ENCODE measurements at places on chromosomes 12 and 14.
A peak's percentile ranks its signal among the peaks of the same experiment; 100 is the strongest.

DNA sequence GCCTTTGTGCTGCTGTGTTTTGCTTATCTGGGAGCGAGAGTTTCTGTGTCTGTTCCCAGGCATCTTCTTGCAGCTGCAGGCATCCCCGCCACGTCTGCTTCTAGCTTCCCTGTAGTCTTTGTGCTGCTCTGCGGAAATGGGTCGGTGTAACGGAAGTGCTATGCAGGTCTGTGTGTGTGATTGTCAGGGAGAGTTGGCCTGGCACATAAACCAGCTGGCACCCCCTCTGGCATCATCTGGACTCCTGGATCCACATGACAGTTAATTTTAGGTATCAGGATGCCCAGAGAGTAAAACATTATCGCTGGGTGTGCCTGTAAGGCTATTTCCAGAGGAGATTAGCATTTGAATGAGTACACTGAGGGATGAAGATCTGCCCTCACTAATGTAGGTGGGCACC, 9.4 kb upstream of the OASL start:
- DNase-seq: no peak

DNA sequence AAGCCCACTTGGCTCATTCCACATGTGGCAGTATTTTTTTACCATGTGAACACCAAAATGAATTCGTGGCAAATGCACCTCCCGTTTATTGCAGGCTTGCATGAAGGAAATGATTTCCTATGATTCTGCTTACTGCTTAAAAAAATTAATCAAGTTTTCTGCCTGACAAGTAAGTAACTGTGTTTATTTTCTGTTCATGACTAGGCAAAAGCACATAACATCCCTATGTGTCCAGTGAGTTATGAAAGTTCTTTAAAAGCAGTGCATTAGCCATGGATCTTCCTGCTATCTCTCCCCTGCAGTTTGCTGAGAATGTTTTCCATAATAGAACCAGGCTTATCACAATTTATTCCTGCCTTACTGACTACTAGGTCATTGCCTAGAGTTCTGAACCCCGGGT, 20.4 kb downstream of the GPR65 start:
- DNase-seq: no peak

- no peak for DNase-seq
Observed at GRCh38 chr14:44847526-44848309, 114.0 kb downstream of the KLHL28 start.

GRCh38 chr14:89146274-89146673, 270.8 kb downstream of the FOXN3 start:
- DNase-seq: no peak

DNA sequence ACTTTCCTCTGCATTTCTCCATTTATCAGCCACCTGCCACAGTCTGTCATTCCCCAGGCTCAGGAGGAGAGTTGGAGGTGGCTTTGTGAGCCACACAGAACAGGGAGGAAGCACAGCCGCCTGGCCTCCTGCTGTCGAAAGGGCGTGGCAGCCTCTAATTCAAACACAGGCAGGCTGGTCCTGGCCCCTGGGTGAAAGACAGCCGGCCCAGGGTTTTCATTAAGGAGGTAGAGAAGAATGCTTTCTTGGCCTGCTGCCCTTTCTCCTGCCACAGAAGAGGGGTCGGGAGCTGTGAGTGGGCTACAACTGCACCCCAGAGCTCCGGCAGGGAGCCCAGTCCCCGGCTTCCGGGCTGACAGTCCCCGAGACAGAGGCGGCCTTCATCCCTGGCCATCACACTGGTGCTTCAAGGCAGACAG, 108.6 kb upstream of the FZD10 start:
- DNase-seq: no peak

DNA sequence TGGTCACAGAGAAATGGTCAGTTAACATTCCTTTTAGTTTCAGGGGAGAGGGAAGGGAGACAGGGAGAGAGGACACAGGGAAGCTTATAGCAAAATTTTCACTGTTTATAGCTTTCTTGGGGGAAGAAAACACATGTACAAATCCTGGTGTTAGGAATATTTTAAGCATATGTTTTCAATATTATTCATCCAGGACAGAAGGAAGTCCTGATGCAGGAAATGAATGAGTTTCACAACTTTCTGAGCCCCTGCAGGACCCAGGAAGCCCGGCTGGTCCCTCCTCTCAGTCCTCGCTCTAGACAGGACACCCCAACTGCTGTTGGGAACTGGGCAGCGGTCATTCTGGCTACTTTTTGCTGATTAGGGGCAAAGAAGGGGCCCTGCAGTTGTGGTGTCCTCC, 71.1 kb upstream of the ZDHHC17 start:
- no peak for DNase-seq

GRCh38 chr14:33799705-33800570, 150.9 kb downstream of the EGLN3 start:
- no peak for DNase-seq

- no peak for DNase-seq
Observed at GRCh38 chr12:70660620-70661219, 23.5 kb upstream of the PTPRB start.

DNA sequence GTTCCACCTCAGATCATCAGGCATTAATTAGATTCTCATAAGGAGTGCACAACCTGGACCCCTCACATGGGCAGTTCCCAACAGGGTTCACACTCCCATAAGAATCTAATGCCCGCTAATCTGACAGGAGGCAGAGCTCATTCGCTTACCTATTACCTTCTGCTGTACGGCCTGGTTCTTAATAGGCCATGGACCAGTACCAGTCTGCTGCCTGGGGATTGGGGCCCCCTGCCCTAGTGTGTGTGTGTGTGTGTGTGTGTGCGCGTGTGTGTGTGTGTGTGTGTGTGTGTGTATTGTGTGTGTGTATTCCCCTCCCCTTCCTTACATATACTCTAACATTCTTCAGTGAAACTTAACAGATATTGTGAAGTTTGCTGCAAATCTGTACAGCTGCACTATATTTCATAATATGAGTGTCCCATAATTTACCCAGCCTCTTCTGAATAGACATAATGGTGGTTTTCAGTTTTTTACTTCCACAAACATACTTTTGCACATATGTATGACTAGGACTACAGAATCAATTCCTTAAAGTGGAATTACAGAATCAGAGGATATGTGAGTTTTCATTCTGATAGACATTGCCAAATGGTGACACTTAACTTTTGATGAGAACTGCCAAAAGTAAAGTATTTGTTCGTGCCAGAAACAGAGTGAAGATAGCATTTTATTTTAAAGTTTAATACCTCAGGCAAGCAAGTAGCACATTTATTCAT, 205.2 kb upstream of the EEA1 start:
- no peak for DNase-seq

DNA sequence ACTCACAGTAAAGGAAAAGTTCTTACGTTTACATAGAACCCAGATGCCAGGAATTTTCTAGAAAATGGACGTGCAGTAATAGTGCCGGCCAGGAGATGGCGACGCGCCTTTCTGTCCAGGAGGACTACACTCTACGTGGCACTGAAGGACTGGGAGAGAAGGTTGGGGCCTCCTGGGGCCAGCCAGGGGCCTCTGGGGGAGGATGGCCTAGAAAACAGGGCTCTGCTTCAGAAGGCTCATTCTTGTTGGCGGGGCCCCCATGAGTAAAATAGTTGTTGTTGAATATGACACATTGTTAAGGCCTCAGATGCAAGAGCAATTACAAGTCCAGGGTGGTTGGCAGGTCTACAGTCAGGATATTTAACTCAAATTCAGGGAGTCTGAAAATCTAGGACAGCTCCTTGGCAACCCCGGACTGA, 120.1 kb upstream of the MAX start:
- peak; percentile 56 for DNase-seq

DNA sequence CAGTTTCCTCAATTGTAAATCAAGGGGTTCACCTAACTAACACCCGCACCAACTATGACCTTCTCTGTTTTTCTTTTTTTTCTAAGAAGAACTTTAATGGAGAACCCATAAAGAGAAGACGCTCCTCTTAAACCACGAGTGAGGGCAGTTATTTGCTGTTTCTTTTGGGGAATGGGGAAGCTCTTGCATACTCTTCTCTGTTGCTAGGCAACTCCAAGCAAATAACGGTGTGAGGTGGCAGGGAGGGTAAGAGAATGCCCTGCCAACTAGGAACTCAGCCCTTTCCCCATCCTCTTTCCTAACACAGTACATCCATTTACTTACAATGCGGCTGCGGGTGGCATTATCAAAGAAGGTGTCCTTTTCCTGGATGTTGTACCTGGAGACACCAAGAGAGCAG, 114.9 kb downstream of the ANO2 start:
- no peak for DNase-seq

GRCh38 chr12:69064734-69065443, 131.9 kb upstream of the CPM start:
- DNase-seq: no peak
